ENCODE measurements at places on chromosomes 4 and X.
A peak's percentile ranks its signal among the peaks of the same experiment; 100 is the strongest.

DNA sequence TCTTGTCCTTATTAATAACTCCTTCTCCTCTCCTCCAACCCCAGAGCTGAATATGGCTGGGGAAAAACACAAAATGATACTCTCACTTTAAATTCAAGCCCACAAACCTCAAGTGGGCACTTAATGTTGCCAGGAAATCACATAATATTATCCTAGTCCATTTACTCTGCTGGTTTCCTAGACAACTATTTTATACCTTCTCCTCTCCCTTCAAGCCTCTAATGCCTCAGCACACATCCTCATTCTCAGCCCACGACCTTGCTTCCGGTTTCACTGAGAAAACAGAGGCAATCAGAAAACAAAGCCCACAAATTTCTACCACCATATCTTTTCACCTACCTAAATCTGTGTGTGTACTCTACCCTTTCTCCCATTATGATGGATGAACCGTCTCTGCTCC, 12.1 kb upstream of the CLCN5 start:
- peak; percentile 7 for DNase-seq

- DNase-seq = no peak
These were observed 34.0 kb upstream of the TBC1D9 start for GRCh38 chr4:140790171-140790570.

GRCh38 chrX:100447655-100448397, 37.8 kb upstream of the PCDH19 start:
- peak; percentile 51 for DNase-seq

- DNase-seq = no peak
These were observed 95.6 kb downstream of the ADAMTS3 start for GRCh38 chr4:72473434-72473900.

DNA sequence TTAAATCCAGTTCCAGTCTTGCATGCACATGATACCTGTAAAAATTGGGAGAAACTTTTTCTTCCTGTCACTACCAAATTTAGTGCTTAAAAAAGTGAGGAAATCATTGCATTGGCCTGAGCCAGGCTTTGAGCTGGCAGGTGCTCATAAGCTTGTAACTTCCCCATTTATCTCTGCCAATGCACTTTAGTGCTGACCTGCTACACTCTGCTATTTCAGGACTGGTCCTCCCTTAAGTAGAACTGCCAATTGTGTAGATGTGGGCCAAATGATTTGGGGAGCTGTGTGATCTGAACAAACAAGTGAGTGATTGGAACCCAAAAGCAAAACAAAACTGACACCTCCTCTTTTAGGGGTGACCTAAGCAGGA, 51.8 kb downstream of the ZNF827 start:
- DNase-seq = no peak

DNA sequence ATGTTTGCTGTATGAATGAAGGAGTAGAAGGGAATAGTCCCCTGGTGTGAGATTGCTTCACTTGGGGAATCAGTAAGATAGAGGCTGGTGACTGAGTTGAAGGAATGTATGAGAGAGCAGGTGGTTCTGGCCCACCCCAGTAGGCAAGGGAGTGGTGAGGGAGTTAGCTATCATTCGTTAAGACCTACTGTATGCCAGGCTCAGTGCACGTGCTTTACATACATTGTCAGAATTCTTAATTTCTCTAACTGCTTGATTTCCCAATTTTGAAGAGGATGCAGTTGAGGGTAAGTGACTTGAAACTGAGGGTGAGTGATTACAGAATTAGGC, 700 bp downstream of the VMA21 start:
- no peak for DNase-seq

- no peak for DNase-seq
These were observed 681 bp downstream of the EXOC1 start for GRCh38 chr4:55854129-55854528.

GRCh38 chr4:97593248-97593647, 550.0 kb downstream of the STPG2 start:
- no peak for DNase-seq

- DNase-seq = peak; percentile 47
These were observed 144.4 kb downstream of the GLUD2 start for GRCh38 chrX:121191779-121192178.

- peak; percentile 30 for DNase-seq
These were observed 126.8 kb downstream of the KLHL8 start for GRCh38 chr4:87093443-87094123.

DNA sequence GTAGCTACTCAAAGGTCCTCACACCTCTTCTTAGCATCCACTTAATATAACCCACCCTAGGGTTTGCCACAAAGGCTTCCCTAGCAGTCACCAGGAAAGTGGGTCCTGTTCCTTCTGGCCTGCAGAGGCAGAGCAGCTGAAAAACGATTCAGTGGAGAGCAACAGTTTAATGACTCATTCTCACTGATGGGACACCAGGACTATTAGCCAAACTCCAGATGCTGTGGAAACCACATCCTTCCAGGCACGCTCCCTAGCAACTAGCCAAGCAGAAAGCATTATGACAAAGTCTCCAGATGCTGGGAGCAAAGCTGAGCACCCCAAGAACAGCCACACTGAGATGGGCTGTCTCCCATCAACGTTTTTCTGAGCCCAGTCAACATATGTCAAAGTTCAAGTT, 30.3 kb upstream of the UTP14A start:
- no peak for DNase-seq

DNA sequence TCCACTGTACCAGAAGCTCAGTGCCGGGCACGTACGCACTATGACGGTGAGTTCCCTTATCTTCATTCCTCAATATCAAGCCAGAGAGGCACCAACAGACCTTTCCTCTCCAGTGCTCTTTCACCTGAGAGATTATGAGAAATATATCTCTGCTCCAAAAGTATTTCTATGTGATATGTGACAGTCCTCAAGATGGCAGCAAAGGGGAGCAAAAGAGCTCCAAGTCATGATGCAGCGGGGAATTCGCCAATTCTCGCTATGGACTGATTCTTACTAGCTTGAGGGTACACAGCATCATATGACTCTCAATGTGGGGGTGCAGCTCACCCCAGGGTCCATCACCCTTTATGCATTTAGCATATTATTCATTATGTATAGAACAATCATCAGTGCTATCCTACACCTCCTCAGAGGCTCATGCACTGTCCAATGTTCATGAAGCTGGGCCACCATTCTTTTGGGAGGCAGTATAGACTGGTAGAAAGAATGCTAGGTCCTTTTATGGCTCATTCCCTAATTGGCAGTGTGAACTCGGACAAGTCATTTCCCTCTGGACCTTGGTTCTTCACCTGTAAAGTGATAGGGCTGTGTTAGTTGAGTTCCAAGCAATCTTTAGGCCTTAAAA, 12.8 kb upstream of the IQSEC2 start:
- DNase-seq = no peak

DNA sequence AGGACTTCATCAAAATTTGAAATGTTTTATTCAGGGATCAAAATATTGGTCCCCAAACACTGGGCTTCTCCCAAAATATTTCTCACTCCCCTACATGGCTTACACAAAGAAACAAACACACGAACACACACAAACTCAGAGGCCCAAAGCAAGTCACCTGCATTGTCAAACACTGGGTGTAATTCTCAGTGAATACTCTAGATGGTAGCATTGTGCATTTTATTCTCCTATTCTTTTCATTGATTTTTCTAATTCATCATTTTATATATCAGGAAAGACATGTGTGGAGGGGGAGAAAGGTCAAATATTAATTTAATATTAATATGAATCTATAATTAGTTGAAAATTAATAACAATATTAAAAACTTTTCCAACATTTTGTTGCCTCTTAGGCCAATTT, 72.3 kb upstream of the TNMD start:
- no peak for DNase-seq

DNA sequence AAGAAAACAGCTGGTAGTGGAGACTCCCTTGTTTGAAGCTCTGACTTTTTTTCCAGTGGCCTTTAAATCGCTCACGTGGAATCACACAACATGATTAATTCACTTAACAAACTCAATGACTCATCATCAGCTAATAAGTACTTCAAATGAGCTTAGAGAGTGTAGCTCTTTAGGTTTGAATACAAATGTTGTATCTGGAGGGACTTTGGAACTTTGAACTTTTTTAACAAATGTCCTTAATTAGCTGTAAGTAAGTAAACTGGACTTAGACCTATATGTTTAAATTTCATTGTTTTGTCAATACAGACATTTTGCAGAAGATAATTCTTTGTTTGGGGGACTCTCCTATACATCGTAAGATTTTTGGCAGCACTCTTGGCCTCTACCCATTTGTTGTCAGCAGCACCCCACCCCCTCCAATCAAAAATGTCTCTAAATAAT, 581.1 kb downstream of the SPRY1 start:
- no peak for DNase-seq

DNA sequence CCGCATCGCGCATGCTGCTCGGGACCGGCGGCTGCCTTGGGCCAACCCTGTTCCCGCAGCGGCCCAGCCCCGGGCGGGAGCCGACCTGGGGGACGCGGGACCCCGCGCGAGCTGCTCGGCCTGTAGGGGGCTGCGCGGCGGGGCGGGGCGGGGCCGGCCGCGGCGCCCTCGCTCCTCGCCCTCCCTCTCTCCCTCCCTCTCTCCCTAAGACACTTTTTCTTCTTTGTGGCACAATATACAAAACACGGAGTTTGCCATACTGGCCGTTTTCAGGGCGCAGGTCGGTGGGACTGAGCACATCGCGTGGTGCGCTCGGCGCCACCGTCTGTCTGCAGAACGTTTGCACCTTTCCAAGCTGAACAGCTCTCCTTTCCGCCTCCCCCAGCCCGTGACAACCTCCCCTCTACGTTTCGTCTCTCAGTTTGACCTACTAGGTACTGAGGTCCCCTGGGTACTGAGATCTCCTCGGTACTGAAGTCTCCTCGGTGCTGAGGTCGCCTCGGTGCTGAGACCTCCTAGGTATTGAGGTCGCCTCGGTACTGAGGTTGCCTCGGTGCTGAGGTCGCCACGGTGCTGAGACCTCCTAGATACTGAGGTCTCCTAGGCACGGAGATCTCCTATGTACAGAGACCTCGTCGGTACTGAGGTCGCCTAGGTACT, 261.1 kb upstream of the PLCXD1 start:
- DNase-seq = no peak

GRCh38 chr4:186755550-186756519, 32.2 kb upstream of the FAT1 start:
- DNase-seq = no peak

GRCh38 chrX:1582686-1583437, 8.5 kb upstream of the AKAP17A start:
- no peak for DNase-seq

DNA sequence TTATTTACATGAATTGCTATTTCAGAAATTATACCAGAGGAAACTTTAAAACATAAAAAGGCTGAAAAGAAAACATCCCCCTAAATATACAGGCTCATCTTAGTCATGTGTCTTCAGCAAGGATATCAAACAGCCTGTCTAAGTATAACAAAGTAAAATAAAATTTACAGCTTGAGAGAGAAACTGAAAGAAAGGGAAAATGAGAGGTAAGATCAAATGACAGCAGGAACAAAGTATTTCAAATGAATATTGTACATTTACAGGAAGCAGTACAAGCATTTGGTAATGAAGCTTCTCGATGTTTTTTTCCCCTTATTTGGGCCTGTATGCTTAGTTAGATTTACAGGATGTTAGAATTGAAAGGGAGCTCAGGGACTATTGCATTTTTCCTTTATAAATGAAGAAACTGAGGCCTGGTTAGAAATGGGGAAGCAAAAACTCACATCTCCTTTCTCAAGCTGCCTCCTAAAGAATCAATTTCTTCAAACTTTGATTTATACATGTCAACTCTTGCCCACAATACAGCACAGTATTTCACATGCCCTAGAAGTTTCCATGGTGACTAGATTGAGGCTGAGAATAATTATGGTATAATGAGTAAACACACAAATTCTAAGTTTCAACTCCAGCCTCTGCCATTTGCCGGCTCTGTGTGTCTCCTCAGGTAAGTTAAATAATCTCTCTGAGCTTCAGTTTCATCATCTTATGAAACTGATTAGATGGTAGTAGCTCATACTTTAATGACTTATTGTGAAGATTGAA, 29.3 kb downstream of the DAPP1 start:
- no peak for DNase-seq

- no peak for DNase-seq
These were observed 45.6 kb downstream of the SH3RF1 start for GRCh38 chr4:169225058-169225751.

GRCh38 chr4:108270466-108271450, 102.0 kb upstream of the LEF1 start:
- no peak for DNase-seq

DNA sequence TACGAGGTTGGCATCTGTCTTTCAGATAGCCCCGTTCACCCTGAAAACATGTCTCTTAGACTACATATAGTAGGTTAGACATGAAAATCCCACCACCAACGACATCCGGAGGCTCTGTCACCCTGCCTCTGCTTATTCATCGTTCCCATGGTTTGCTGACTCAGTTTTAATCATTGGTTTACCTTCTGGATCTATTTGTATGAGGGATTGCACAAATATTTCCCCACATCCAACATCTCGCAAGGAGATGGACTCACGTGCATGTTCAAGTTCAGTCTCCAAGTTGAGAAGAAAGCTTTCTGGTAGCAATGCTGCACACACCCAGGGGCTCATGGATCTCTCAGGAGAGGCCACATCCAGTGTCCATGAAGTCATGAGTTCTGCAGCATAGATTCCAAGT, 10.8 kb downstream of the CETN2 start:
- DNase-seq = no peak

GRCh38 chrX:106959901-106960300, 39.7 kb downstream of the CLDN2 start:
- no peak for DNase-seq

GRCh38 chr4:145567516-145567915, 51.7 kb upstream of the MMAA start:
- no peak for DNase-seq

DNA sequence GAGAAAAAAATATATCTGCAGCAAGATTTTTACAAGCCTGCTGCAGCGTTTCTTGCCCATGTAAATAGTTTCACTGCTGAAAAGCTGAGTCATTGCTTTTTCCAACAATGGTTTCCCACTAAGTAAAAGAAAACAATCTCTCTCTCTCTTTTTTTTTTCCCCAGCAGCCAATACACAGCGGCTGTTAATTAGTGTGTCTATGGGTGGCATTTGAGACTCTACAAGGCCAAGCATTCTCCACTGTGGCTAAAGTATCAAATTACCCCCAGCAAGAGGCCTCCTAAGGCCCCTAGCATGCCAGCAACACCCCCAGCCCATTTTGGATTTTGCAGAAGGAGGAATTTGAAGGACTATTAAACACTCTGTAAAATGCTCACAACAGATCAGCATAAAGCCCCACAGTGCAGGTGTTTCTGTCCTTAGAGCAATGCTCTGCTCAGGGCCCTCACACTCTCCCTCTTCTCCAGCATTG, 837.4 kb downstream of the TRIML1 start:
- peak; percentile 61 for DNase-seq

- DNase-seq = no peak
These were observed 66.4 kb upstream of the GPR174 start for GRCh38 chrX:79078114-79078513.

GRCh38 chr4:175422331-175422730, 389.7 kb downstream of the GPM6A start:
- DNase-seq = no peak

DNA sequence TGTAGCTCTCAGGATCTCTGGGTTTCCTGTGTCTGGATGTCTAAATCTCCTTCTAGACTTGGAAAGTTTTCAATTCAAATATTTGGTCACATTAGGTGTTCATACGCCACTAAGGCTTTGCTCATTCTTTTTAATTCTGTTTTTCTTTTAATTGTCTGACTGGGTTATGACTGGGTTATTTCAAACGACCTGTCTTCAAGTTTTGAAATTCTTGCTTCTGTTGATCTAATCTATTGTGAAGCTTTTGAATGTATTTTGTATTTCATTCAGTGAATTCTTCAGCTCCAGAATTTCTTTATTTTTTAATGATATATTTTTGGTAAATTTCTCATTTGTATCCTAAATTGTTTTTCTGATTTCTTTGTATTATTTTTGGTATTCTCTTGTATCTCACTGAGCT, 81.0 kb upstream of the PCDH10 start:
- DNase-seq = no peak
